ENCODE measurements at places on chromosomes 12 and 14.

GRCh38 chr14:71959055-71959454 is 26.8 kb downstream of the RGS6 start:
- DNase-seq: no peak

DNA sequence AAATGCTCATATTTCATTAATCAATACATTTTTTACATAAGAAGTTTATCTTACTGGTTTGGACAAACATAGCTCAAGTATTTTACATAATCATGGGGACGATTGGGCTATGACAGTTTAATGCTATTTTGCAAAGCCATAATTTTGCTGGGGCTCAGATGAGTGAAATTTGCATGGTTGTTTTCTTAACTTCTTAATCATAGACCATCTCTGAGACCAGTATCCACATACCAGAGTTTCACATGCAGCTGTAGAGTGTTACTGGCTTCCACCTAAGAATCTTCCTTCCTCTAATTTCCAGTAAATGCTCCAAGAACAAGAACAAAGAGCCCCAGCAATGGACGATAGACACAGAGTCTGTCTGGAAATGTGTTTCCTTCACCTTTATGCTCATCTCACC is 303.0 kb upstream of the TMEM132C start:
- no peak for DNase-seq

DNA sequence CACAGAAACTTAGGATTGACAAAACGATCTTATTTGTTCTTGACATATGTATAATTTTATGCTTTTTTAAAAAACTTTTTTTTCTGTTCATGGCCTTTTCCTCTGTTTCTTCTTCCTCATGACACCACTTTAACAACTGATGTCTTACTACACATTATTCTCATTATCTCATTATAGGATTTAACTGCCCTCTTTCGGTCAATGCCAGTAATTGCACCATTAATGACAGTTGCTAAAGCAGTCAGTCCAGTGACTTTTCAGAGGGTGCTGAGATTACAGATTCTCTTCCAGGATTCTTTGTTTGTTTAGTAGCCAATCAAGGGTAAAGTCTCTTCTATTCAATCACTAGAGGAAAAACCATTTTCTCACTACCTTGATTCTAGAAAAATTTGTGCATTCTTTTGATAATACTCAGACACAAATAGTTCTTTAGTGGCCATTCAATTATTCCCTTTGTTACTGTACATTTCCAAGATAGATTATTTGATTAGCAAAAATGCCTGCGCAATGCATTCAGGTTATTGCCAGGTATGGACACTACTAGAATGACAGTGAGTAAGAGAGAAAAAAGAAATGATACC is 50.1 kb downstream of the KLRG1 start:
- peak; percentile 5 for DNase-seq

DNA sequence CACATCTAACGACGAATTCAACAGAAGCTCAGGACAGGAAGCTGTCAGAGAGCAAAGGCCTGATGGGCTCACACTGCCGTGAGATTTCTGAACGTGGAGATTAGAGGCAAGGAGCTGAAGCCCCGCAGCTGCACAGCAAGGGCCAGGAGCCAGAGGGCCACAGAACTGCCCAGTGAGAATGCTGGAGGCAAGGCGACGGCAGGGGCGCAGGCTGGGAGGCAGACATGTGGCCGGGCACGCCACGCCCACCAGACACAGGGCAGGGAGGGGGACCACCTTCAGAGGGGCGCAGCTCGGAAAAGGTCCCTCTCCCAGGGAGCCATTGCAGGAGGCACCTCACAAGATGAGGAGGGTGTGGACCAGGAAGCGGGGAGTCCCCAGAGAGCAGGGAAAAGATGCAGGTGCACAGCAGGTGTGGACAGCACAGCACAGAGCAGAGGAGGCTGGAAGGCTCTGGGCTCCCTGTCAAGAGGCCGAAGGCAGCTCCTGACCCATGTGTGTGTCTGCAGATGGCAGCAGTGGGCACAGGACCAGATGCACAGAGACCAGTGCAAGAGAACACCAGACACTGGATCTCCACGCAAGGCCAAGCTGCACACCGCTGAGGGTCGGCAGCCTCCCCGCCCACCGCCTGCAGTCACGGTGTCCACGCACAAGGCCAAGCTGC is 23.0 kb downstream of the BTBD6 start:
- DNase-seq: no peak

DNA sequence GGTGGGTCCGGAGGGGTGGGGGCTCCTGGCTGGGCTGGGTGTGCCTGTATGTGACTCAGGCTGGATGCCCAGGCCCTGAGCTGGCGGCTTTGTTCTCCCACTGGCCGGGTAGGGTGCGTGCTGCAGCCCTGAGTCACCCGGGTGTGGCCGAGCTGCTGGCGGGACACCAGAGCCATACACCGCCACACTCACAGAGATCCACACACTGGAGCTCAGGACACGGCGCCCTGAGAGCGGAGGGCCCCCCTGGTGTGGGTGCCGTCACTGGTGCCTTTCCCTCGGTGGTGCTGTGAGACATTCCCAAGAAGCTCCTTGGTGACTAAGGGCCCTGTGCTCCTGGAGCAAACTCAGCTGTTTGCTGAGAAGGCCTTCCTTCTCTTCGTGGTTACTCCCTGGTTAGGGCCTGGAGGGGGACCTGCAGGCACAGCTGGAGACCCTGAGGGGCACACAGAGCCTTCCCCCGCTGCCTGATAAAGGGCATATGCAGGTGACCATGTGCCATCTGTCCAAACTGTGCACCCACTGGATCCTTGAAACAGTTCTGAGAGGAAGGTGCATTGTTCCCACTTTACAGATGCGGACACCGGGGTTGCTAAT is 44.3 kb downstream of the KRT80 start:
- DNase-seq: no peak

DNA sequence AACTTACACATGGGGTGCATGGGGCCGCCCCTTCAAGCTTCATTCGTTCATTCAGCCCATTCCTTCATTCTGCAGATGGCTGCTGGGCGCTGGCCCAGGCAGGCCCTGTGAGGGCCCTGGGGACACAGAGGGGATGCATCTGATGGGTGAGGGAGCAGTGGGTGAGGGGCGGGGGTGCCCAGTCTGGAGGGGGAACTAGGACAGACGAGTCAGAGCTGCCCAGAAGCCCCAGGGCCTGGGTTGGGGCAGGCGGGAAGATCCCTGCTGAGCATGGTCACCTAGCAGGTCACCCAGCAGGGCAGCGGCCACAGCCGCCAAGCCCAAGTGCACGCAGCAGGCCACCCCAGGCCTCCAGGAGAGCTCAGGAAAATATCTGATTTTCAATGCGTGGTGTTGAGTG is 14.1 kb downstream of the TRMT61A start:
- no peak for DNase-seq

DNA sequence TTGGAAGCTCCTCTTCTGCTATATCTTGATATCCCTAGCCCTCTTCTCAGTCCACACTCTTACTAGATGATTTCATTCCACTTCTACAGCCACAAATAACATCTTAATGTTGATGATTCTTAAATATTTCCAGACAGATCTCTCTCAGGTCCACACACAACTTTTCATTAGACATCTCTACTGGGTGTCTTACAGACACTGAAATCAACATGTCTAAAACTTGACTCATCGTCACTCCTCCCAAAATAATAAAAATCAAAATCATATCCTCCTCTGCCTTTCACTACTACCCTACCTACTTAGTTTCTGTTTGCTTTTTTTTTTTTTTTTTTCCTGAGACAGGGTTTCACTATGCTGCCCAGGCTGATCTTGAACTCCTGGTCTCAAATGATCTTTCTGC is 11.9 kb downstream of the PRDM4 start:
- no peak for DNase-seq

GRCh38 chr12:21165048-21165447 is 34.1 kb downstream of the SLCO1B1 start:
- DNase-seq: no peak

DNA sequence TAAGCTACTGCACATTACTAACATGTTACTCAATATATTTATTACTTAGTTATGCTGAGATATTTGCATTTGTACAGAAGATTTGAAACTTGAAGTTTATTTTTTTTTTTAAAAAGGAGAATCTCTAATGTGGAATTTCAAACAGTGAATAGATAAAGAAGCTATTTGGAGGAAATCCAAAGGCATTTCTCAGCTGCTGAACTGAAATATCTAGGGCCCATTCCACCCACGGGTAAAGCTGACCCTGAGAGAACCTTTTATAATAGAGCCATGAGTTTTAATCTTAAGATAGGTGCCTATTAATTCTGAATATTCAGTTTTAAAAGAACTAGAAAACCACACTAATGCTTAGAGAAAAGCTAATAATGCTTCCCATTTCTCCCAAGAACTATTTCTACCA is 225.4 kb upstream of the CAND1 start:
- DNase-seq: no peak

- peak; percentile 53 for DNase-seq
Observed at GRCh38 chr12:501722-502447, 42.1 kb downstream of the B4GALNT3 start.

- no peak for DNase-seq
Observed at GRCh38 chr12:98224584-98225221, 290.7 kb upstream of the TMPO start.

DNA sequence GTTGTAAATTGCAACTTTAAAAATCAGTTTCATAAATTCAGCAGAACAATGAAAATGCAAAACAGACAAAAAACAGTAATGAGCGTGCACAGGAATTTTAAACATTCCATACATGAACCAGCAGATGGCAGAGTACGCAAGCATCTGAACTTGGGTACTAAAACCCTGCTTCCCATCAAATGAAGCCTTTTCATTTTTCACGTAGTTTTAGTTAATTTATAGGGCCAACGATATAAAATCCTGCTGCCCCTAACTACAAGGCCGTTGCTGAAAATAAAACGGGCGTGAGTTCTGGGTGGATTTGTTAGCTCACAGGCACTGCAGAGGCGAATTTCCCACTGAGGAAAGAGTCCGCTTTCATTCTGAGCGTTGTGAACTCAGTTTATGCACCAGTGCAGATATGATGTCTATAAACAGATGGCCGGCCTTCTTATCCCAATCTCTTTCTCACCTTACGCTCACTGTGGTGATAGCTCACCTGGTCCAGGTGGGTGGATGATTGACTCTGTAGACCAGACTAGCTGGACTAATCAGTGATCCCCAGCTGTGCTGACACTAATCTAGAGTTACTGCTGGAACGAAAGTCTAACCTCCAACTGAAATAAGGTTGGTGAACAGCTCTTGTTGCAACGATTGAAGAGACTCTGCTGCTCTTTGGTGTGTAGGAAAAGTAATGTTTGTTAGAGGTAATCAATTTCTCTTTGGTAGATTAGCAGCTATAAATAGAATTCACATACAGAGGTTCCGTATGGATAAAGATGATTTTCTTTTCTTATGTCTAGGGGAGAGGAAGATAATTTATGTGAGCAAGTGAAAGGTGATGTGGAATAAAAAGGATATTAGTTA is 89.2 kb downstream of the PDZRN4 start:
- no peak for DNase-seq

GRCh38 chr14:54773171-54774006 is 129.2 kb downstream of the GCH1 start:
- no peak for DNase-seq

DNA sequence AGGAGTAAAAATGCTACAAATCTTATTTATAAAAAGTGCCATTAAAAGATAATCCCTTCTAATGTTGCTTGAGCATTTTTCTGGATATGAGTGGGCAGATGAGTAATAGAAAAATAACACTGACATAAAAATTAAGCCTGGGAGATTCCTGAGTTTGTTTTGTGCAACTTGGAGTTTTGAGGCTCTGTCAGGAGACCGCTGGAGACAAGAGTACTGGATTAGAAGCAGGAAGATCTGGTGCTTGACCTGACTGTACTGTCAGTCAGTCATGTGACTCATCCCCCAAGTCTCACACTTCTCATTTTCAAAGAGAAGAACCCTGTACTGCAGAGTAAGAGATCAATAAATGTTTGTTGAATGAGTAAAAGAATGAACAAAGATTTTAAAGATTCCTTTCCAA is 29.4 kb downstream of the ANO4 start:
- no peak for DNase-seq

GRCh38 chr12:49334226-49334625 is 2.8 kb downstream of the C1QL4 start:
- no peak for DNase-seq

DNA sequence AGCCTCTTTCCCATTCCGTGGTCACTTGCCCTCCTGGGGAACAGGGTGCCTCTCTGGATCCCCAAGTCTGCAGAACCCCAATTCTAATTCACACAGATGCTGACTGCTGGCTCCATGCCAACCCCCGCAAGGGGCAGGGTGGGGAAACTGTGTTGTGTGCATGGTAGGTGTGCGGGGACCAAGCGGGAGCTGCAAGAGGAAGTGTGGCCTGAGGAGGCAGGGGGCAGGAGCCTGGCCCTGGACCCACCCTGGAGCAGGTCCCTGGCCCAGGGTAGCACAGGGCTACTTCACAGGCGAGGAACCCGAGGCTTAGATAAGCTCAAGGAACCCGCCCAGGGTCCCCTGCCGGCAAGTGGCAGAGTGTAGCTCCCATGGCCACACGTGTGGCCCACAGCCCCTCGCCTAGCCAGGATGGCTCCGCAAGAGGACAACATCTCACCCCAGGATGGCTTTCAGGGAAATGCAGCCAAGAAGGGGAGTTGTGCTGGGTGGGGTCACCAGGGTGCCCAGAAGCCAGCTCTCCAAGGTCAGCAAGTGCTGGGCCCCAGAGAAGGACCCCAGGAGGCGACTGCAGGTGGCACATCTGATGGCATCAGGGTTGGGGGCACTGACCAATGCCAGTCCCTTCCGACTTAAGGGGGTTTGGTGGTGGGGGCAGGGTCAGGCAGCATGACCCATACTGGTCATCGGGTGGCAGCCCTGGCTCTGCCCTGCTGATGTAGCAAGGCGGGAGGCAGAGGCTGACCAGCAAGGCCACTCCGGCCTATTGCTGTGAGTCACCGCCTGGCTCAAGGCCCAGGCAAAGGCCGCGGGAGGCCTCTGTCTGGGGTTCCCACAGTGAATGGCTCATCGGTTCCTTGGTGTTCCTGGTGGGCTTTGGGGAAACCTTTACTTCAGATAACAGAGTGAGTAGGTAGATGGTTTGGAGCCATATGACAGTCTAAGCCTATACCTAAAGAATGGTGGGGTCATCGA is 37.3 kb upstream of the EML1 start:
- no peak for DNase-seq

DNA sequence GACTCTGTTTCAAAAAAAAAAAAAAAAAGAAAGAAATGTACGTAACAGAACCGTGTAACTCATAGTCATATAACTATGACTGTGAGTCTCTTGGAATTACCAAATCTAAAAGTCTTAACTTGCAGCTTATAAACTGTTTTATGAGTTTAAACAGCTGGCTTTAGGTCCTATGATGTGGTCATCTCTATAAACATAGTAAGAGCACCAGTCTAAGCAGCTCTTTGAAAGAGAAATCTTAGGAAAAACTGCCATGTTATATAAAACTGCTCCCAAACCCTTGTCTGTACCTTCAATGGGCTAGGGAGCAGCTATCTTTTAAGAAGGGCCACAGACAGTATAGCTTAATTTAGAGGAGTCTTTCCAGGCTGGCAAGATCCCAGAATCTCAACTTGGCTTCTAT is 115.5 kb upstream of the AEBP2 start:
- no peak for DNase-seq

DNA sequence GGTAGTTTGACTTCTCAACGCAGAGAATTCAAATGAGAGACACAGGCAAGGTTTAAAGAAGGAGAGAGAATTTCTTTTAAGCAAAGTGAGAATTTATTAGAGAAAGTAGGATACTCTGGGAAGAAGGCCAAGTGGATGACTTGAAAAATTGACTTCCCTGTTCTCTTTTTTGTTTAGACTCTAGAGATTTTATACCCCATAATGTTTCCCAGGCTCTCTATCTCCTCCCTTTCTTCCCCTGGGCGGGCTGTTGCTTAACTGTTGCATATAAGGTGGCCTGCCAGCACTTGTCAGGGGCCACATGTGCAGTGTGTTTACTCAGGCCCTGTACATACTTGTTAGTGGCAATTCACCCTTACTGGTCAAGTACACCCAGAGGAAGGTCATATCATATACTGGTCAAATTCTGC is 403.7 kb downstream of the SLC6A15 start:
- DNase-seq: no peak

GRCh38 chr14:74570696-74571095 is 41.3 kb downstream of the LTBP2 start:
- no peak for DNase-seq
